ENCODE measurements at places on chromosomes 6 and 20.

- DNase-seq: no peak
Observed at GRCh38 chr6:143744551-143745165, 66.9 kb downstream of the PHACTR2 start.

DNA sequence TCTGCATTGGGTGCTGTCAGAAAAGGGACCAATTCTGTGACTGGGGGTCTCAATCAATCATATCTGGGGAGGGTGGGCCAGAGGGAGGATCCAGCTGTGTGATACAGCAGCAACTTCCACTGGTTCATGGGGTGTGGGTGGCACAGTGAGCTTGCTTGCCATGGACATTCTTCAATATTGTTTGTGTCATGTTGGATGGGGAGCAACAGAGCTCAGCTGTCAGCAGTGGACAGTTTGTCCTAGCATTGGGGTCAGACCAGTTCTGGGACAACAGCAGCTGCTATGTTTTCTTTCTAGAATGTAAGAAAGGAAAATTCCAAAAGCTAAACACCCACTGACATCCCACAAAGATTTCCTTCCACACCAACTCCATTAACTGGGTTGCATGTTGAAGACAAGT is 221.9 kb upstream of the CDH4 start:
- DNase-seq: no peak

DNA sequence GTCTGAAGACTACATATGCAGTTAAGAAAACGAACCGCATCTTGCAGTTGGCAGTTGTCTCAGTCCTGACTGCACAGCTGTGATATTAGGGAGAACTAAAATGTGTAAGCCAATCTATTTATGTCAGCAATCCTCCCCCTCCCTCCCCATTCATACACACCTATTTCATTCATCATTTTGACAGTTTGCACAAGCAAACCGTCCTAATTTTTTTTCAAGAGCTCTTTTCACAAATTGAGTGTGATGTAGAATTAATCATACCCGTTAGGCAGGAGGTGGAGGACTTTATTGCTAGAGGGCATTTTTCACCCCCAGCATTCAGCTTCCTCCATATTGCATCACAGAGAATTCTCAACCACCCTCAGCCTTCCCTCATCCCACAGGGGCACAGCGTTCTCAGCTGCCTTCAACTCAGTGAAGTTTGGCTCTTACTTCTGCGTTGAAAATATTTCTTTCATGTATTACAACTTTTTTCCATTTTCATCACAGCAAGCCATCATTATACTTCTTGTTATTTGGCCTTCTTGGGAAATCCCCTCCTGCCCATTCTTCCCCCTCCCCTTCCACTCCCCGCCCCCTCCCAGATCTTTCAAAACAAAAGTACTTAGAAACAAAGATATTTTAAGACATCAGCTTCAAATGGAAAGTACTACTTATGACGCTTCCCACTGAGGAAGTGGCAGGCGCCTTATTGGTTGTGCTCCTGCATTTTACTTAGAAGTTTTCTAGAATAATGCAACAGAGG is 37.5 kb downstream of the NOX3 start:
- DNase-seq: no peak

- DNase-seq: no peak
Observed at GRCh38 chr6:168589275-168589674, 148.3 kb downstream of the SMOC2 start.

DNA sequence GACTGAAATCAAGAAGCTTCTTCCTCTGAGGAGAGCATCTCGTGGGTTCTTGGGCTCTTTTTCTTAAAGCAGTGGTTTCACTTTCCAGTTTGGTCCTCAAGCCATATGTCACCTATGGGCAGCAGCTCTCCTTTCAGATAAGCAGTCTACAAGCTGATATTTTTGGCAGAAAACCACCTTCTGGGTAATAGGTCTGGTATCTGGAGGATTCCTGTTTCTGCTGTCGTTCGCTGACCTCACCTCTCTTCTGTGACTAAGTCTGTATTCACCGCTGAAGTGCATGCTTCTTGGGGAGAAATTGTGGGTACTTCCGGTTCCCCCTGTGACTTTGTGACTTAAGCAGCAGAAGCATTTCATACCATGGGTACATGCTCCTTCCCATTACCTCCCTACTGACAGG is 193.6 kb downstream of the EDN1 start:
- DNase-seq: no peak

DNA sequence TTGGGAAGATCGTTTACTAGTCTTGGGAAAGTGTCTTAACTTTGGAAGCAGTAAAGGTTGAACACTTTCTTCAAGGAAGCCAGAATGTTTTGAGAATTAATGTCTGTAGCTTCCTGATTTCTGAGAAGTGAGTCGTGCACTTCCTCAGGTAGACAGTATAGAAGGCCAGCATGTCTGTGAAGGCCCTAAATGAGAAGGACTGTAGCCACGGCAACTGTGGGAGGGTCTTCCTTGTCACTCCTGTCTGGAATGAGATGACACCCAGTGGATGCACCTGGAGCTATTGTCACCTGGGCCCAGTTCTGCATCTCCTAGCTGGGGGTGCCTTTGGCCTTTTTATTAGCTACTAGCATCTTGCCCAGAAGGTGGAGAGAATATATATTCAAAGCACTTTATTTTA is 8.8 kb downstream of the STX16 start:
- no peak for DNase-seq

GRCh38 chr6:149451376-149452036 is 33.3 kb downstream of the ZC3H12D start:
- DNase-seq: peak; percentile 57

- DNase-seq: no peak
Observed at GRCh38 chr20:23305098-23305497, 45.5 kb upstream of the NXT1 start.

GRCh38 chr6:63804381-63804956 is 168.9 kb downstream of the PHF3 start:
- no peak for DNase-seq

DNA sequence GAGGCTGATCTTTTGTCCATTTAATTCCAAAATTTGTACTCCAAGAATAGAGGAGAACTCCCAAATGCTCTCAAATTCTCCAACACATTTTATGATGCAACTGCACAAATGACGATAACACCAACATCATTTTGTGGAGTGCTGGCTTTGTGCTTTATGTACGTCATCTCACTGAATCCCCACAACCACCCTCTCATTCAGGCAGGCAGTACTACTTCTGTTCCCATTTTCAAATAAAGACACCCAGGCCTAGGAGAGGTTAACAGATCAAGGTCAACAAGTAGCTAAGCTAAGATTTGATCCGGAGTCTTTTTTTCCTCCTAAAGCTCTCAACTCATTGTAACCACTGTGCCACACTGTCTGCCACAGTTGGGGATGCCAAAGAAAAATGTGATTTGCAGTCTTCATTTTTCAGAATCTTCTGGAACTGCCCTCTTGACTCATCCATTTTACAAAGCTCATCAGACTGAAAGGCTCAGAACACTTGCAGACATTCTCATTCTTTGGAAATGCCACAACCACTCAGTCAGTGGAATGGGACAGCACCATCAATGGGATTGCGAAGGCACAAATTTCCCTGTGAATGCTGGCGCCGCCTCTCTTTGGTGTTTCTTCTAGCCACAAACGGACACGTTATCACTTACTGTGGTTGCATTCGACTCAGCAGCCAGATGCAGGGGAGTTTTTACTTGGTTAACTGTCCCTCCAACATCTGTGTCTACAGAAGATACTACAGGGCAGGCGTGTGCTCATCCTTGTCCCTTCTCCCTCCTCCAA is 184.4 kb downstream of the GJA10 start:
- DNase-seq: no peak

DNA sequence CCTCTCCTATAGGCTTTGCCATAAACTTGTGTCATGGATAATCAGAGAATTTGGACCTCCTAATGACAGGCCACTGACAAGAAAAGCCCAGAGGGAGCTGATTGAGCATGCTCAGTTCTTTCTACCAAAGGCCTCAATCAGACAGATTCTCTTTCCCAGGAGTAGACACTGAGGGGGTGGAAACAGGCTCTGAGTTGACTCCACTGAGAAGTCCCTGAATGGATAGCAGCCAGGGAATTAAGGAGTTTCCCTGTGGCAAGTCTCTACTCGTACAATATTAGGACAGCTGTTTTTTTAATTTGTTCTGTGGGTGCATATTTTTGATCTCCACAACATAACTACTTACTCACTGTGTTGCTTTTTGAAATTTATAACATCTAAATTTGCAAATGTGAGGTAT is 63.3 kb downstream of the SLC16A10 start:
- no peak for DNase-seq

- peak; percentile 33 for DNase-seq
Observed at GRCh38 chr6:73817253-73817652, 121.2 kb downstream of the CD109 start.

DNA sequence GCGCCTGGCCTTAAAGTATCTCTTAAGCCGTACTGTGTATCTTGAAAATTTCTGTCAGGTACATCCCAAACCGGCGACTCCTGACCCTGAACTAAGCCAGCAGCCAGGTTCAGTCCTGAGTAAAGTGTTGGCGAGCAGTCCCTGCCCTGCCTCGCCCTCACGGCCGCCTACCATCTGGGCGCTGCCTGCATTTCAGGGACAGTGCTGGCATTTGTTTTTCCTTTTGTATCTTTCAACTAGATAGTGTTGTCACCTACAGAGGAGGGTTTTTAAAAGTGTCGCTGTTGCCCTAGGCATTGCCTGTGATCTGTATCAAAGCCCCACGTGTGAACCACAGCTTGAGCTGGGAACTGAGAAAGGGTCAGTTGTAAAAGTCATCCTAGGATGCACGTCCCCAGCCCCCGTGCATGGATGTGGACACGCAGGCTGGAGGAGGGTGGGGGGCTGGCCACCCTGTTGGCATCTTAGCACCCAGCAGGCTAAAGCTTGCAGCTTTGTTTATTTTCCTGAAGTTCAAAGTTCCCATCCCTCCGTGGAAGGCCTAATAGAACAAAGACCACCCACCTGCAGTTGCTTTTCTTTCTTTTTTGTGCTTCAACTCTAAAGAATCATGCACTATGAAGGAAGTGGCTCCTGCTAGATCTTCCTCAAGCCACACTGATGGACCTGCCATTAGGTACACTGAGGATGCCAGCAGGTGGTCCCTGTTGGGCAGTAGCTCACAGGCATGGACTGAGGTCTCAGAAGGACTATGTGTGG is 136.8 kb downstream of the ZDHHC14 start:
- DNase-seq: no peak

DNA sequence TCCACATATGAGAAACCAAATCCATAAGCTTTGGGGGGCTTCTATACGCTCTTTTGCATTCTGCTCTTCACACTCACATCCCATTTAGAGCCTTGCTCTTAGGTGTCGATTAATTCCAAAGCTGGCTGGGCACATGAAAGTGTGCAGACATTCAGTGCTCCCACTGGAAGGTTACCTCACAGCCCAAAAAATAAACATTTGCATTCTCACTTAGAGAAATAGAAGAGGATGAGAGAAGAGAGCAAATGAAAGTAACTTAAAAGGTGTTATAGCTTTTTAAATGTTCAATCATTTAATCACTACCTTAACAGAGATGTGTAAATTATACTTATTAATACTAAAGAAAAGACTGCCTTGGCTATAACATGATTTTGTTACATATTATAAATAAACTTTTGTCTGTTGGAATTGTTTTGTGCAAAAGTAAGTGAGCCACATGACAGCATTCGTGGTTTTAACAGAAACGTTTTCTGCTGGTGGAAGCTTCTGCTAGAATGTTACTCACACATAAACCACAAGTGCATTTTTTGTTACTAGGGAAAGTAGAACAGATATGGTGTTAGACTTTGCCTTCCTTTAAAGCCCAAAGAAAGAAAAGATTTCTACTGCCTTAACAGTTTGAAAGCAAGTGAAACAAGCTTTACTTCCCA is 116.7 kb downstream of the SIM1 start:
- no peak for DNase-seq

DNA sequence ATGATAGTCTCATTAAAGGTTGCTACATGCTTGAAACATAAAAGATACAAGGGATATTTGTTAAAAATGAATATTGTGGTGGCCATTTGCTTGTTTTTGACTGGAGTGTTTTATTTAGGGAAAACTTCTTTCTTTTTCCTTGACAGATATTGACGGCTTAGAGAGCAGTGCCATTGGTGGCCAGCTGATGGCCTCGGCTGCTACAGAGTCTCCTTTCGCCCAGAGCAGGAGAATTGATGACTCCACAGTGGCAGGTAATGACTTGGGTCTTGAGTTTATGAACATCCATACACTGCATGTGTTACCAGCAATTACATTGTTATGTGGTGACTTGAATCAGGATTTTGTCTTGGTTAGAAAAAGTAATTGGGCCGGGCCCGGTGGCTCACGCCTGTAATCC is 67.5 kb upstream of the PBOV1 start:
- DNase-seq: no peak

GRCh38 chr20:3248993-3249347 is 10.0 kb upstream of the SLC4A11 start:
- DNase-seq: peak; percentile 17

DNA sequence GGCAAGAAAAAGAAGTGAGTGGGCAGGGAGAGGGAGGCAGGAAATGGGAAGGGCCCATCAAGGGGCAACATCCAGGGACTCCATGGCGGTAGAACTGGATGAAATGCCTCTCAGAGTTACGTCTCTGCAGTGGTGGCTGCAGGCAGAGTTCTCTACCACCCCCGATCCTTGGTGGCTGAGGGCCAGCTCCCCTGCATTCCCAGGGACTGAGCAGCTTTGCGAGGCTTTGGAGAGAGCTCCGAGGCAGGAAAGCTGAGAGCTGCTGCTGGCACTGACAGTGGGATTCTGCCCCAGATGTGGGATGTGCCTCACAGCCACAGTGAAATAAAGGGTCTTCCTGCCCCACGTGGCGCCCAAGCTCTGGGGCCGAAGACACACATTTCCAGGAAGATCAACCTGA is 236.6 kb downstream of the SLC24A3 start:
- no peak for DNase-seq

DNA sequence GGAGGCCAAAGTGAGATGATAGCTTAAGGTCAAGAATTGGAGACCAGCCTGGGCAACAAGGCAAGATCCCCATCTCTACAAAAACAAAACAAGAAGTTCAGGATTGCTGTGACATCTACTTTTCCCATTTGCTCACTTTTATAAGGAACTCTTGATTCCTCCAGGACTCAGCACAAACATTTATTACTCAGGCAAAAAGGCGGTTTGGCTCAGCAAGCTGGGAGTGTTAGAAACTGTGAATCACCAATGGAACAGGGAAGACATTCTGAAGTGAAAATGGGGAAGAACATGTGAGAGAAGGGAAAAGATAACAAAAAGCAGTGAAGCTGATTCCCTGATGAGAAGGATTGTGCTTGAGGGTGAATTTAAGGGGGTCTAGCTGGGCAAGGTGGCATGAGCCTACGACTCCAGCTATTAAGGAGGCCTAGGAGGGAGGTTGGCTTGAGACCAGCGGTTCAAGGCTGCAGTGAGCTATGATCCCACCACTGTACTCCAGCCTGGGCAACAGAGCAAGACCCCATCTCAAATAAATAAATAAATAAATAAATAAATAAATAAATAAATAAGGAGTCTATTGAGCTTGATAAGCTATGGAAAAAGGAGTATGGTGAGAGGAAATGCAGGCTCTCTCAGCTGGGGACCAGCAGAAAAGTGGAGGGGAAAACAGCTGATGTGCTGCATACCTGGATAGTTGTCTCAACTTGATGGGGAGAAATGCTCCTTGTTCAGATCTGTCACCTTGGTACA is 65.4 kb upstream of the HDDC2 start:
- DNase-seq: no peak

GRCh38 chr20:25077610-25078169 is 4.3 kb downstream of the VSX1 start:
- peak; percentile 52 for DNase-seq
